ENCODE measurements at places on chromosomes 11 and 22.

- peak; percentile 28 for DNase-seq
These were observed 18.5 kb downstream of the MYH9 start for GRCh38 chr22:36369004-36369921.

DNA sequence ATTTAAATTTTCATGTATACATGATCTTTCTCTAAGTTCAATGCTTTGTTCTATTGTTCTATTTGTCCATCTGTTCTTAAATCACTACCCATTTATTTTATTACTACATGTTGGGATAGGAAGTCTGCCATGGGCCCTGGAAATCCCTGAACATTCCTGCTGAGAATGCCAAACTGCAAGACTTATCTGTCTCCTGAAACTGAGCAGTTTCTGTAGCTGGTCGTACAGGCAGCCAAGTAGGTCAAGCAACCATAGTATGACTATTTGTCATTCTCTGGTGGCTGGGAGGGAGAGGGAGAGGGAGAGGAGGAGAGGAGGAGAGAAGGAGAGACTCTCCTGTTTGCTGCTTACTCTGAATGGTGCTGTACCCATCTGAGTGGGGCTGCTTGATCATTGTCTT, 82.8 kb upstream of the SNX19 start:
- no peak for DNase-seq

DNA sequence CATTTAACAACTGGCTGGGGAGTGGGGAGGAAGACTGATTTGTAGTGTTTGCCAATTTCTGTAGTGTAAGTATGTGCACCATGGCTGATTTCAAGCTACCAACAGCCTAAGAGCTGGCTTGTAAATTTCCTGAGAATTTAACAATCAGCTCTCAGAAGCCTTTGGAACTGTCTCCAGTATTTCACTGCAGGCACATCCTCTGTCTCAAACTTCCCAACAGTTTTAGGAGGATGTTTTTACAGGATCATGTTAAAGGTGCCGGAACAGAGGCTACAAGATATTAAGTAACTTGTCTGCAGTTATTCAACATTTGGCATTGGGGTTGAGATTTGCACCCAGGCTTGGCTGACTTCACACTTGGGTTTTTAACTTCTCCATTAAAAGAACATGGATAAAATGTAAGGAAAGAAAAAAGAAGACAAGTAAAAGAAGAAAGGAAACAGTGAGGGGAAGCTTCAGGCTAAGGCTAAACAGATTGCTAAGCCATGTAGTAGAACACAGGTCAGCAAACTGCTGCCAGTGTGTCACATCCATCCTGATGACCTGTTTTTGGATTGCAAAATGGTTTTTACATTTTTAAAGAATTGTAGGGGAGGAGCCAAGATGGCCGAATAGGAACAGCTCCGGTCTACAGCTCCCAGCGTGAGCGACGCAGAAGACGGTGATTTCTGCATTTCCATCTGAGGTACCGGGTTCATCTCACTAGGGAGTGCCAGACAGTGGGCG, 204.8 kb upstream of the SESN3 start:
- no peak for DNase-seq

- no peak for DNase-seq
These were observed 19.2 kb downstream of the NPTXR start for GRCh38 chr22:38824585-38824984.

- no peak for DNase-seq
These were observed 23.0 kb downstream of the SHANK3 start for GRCh38 chr22:50695421-50696250.

- DNase-seq: no peak
These were observed 324.4 kb upstream of the B3GAT1 start for GRCh38 chr11:134736251-134736947.

DNA sequence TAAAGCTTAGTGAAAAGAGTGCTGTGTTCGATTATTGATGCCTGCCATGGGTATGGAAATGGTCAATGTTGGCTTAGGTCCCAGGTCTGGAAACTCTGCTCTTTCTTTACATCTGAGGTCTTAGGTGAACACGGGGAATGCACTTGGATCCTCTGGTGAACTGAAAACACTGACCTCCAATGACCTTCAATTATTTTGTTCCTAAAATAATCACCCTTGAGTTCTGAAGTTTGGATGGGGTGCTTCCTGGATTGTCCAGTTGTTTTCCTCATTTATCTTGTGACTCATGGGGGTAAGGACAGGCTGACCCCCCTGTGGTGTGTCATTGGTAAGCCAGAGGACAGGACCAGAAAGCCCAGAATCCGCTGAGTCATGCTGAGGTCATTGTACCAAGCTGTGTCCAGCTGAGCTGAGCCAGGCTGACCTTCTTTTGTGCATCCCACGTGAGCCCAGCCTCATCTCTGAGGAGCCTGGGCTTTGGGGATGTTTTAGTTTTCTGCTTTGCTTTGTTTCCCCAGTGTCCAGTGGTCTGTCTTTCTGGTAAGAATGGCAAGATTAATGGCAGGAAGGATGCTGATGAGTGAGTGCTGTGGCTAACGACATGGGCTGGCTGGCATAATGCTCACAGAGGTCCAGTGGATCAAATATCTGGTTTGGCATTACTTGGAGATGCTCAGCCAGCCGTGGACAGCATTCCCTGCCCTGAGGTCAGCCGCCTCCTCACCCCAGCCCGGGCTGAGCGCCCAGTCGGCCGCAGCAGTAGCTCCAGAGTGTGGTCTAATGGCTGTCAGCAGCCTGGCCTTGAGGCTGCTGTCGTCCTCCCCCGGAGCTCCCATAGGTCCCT, 35.6 kb downstream of the AMPD3 start:
- DNase-seq: no peak

GRCh38 chr11:1419811-1420210, 30.1 kb downstream of the BRSK2 start:
- no peak for DNase-seq

- DNase-seq: no peak
These were observed 340.9 kb downstream of the LRRC4C start for GRCh38 chr11:41118521-41118920.

GRCh38 chr11:1226986-1227550, 4.2 kb downstream of the MUC5B start:
- no peak for DNase-seq

DNA sequence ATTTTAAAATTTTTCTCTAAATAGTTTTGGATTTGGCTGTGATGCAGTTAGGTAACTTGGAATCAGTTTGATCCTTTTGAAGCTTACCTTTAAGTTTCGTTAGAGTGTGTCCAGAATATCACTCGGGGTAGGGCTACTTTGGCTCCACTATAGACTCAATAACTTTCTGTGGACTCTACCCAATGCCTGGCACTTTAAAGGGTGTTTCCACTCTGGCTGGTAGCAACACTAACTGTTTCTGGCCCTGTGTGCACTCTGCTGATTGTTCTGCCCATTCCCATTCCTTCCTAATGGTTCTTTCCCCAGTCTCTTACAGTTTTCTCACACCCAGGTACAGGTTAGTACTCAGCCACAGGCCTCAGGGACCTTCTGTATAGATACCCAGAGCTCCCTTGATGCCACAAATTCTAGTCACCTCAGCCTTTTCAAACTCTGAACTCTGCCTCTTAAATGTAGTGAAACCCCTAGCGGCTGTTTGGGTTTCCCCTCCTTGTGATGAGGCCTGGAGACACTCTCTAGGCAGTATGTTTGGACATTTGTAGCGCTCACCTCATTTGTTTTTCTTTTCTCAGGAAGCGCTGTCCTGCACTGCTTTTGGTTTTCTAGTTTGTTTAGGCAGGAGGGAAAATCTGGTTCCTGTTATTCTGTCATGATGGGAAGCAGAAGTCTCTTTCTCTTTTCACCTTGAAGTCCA, 16.8 kb downstream of the CUL5 start:
- DNase-seq: no peak

DNA sequence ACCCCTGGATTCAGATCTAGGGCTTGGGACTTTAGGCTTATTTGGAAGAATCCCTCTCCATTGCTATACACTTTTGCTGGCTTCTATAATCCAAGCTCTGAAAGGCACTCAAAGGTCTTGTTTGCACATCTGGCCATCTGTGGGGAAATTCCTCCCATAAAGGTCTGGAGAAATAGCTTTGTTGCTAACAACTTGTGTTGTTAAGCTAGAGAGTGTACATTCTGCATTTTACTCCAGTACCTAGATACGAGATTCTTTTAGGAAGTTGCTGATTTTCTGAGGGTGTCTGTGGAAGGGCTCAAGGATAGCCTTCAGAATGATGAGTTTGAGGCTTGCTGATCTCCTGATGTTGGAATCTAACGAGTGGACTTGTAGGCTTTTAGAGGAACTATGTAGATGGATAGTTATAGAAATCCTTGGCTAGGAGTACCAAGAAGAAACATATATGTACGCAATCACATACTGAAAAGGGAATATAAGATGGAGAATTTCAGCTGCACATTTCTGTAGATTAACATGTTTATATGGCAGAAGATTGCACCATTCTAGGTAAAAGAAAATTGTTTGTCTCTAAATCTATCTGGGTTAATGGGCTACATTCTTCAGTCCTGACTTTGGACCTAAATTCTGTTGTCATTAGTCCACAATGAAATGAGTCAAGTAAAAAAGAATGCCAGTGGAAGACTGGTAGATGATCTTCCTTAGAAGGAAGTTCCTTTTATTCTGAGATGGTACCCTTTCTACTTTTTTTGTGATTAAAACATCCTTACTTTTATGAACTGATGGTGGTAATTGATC, 51.0 kb downstream of the UBASH3B start:
- DNase-seq: no peak

- no peak for DNase-seq
These were observed 8.4 kb upstream of the CSNK1E start for GRCh38 chr22:38325587-38325986.

GRCh38 chr11:132531921-132532320, 1000.4 kb downstream of the OPCML start:
- DNase-seq: no peak

DNA sequence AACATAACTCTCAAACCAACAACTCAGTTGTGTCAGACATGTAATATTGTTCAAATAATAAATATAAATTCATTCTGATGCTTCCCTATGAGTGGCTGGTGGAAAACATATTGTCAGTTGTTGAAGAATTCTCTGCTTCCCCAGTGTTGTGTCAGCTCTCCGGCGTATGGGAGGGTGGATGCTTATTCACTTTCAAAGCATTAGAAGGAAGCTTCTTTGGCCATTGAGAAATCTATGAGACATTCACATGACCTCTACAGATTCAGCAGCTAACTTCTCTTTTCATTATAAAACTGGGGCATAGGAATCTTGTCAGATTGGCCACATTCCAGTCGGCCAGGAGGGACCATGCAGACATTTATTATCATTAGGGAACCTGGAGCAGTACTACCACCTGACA, 2.9 kb downstream of the OR51V1 start:
- DNase-seq: no peak

GRCh38 chr11:16474659-16475058, 118.3 kb upstream of the SOX6 start:
- no peak for DNase-seq

DNA sequence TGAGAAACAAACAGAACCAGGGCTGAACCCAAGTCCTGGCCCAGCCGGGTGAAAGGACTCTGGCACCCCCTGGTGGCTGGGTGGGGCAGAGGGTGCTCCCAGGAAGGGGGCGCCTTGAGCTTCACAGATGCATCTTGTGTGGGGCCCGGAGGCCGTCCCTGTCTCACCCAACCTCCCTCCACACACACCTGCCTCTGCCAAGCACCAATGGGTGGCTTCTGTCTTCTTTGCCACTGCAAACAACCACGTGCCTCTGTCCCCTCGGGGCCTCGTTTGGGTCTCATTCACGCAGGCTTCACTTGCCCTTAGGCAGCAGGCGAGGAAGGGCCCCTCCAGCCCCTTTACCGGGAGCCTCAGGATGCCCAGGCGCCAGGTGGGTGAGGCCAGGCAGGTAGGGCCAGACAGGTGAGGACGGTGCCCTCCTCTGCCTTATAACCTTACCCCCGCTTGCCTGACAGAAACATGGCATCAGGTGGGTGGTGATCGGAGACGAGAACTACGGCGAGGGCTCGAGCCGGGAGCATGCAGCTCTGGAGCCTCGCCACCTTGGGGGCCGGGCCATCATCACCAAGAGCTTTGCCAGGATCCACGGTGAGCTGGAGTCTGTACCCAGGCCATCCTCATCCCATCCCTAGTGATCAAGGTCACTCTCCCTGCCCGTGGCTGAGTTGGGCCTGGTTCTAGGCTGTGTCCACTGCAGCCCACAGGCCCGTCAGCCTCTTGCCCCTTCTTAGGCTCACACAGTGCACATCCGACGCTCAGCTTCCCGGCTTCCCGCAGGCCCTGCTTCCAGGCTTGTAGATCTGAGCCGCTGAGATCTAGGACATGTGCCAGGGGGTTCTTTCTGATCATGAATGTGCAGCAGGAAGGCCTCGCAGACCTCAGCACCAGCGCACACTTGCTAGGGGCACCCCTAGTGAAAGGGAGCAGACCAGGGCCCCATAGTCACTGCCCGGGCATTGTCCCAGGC, 17.2 kb downstream of the POLR3H start:
- no peak for DNase-seq

DNA sequence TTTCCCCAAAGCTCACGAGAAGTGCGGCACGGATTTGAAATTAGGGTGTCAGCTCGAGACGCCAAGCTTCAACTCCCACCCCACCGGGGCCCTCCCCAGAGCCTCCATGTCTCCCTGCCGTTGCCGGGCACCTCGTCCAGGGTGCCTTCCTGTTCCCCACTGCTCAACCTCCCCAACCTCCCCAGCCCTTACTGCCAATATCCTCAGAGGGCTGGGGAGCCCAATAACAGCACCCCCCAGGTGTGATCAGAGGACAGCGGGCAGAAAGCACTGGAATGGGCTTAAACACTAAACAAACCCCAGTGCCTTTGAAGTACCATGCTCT, 1336.4 kb downstream of the TBC1D22A start:
- DNase-seq: no peak

GRCh38 chr11:113265362-113265761, 49.0 kb upstream of the TTC12 start:
- DNase-seq: no peak

- no peak for DNase-seq
These were observed 15.1 kb downstream of the RCN1 start for GRCh38 chr11:32105871-32106560.

GRCh38 chr11:73149105-73149504, 7.0 kb upstream of the FCHSD2 start:
- no peak for DNase-seq

DNA sequence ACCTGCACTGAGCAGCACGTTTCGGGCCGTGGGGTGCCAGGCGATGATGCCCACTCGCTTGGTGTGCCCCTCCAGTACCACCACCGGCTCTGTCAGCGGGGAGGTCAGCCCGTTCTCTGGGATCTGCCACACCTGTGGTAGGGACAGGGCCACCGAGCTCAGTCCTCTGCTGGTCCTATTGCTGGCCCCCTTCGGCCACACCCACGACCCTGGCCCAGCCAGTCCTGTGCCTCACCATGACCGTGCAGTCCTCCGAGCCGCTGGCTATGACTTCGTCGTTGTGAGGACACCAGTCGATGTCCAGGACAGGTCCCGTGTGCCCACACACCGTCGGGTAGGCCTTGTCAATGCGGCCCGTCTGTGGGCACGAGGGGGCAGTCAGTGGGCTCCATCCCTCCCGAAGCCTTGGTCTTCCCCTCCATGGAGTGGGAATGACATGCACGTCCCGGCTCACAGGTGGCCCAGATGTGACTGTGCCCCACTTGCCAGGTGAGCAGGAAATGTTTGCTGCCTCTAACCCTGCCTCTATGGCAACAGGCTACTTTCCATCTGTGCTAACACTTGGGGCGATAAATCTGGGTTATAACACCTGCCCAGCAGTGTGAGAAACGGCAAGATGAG, 1.4 kb downstream of the CORO1B start:
- no peak for DNase-seq

- DNase-seq: no peak
These were observed 11.3 kb downstream of the DERL3 start for GRCh38 chr22:23827351-23827995.
